Vagina (tissue), 2 donors: ENCODE measurements at places on chromosomes 1 and 21.

GRCh38 chr1:41152622-41153044 is 89.5 kb downstream of the SCMH1 start:
- no peak for DNase-seq

- no peak for DNase-seq
Measured at GRCh38 chr1:39695016-39695415, 3.8 kb upstream of the HPCAL4 start.

GRCh38 chr1:208511242-208511860 is 267.2 kb upstream of the PLXNA2 start:
- no peak for DNase-seq

DNA sequence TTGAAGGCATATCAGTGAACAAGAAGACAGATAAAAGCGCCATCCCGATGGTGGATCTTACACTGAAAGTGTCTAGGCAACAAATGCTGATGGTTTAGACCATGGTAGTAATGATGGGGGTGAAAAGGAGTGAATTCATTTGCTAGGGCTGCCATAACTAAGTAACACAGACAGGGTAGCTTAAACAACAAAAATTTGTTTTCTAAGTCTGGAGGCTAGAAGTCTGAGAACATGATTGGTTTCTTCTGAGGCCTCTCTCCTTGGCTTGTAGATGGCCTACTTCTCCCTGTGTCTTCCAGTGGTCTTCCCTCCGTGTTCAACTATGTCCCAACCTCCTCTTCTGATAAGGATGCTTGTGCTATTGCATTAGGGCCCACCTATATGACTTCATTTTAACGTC is 13.4 kb upstream of the RAB3B start:
- no peak for DNase-seq

DNA sequence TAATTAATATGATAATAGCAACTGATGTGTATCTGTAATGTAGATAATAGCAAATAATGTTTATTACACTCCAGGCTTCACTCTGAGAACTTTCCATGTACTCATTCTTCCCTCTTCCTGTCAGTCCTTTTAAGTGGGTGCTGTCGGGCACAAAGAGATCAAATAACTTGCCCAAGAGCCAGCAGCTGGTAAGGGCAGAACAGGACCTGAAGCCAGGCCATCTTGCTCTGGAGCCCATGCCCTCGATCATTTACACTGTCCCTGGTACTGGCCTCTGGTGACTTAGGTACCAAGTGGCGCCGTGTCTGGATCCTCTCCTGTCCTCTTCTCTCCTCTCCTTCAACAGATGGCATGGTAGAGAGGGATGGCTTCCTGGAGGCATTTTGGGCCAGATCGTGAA is 97.2 kb downstream of the VPS13D start:
- DNase-seq = no peak

DNA sequence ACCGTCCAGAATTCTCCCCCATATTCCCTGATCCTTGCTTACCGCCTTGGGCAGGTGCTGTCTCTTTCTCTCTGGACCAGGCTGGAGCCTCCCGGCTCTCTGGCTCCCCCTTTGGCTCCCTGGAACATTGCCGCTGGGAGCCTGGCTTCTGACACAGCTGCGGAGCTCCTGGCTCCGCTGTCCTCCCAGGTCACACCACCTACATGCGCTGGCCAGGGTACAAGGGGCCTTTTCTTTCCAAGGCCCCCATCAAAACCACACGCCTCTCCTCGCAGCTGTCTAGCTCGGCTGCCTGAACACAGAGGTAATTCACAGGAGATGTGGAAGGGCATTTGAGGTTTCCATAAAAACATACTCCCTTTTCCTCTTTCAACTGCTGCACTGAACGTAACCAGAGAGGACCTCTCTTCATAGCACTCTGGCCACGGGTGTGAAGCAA is 7.5 kb upstream of the ZNF648 start:
- DNase-seq = no peak

GRCh38 chr1:205248793-205249601 is 21.3 kb downstream of the TMCC2 start:
- no peak for DNase-seq

DNA sequence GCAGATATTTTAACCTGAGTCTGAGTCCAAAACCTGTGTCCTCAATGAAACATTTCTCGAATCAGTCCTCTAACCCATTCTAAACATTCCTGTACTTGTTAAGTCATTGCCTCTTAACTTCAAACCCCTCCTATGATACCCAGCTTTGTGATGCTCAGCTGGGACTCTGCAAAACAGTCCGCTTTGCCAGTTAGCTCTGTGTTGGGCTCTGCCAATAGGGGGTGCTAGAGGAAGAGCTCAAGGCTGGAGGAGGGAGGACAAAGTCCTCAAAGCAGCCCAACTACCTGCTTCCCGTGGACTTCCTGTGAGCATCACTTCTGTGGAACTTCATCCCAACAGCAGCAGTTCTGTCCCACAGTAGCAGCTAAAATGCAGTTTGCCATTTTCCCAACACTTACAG is 38.1 kb upstream of the SYT14 start:
- no peak for DNase-seq

GRCh38 chr1:205596876-205597275 is 34.9 kb downstream of the ELK4 start:
- no peak for DNase-seq

- no peak for DNase-seq
Measured at GRCh38 chr1:162710780-162711465, 78.7 kb downstream of the DDR2 start.

DNA sequence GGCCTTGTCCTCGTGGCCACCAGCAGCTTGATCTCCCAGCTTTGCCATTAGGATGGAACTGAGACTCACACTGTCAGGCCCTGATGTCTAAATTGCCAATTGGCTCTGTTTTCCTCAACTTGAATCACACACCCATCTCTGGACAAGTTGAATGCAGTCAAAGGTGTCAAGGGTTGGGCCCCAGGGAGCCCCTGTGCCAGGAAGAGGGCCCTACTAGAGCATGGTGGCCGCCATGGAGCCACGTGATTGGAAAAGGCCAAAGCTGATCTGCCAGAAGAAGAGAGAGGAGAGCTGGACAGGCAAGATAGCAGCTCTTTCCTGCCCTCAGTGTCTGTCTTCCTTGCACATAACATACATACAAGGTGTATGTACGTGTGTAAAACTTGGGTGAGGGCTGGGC is 54.9 kb upstream of the NEK2 start:
- DNase-seq = no peak

DNA sequence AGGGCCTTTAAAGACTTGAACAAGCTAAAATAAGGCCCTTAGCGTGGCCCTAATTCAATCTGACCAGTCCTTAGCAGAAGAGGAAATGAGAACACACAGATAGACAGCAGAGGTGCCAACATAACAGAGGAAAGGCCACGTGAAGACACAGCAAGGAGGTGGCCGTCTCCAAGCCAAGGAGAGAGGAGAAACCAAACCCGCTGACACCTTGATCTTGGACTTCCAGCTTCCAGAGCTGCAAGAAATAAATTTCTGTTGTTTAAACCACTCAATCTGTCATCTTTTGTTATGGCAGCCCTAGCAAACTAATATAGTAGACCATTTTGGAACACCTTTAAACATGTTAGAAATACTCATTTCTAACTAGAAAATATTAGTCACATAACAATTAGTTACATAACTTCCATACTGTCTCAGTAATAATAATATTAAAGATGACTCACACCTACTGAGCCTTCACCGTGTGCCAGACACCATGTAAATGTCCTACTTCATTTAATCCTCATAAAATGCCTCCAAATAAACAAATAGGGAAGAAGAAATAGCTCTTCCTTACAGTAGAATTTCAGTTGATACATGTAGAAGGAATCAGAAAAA is 47.9 kb downstream of the S1PR1 start:
- DNase-seq = no peak

DNA sequence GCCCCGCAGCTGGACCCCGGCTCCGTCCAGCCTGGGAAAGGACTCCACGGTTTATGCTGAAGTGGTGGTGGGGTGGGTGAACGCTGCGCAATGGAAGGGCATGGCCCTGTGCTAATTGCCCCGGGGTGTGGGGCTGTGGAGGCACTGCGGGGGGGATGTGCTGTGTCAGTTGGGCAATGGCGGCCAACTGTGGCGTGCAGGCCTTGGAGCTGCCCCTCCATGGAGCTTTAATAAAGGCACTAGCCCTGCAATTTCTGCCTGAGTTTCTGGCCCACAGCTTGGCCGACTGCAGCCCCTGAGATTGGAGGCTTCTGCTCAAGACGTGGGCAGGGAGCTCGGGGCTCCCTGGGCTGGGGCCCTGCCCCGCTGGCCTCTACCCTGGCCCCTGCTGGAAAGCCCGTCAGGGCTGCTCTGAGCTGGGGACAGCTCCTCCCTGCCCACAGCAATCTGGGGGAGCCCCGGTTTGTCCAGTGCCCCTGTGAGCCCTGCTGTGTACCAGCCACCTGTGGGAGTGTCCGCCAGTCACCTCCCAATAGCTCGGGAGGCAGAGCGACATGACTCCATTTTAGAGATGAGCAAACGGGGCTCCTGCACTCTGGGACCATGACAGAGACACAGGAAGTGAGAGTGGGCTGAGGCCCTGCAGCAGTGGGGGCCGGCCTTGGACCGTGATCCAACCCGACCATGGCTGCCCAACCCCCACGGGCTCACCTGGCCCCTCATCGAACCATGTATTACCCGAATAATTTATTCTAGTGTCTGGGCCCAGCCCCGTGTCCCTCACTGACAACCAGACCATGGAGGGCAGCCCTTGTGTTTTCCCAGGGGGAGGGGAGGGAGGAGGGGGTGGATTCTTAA is 8.7 kb upstream of the TNFRSF14 start:
- DNase-seq = no peak
